ENCODE measurements at places on chromosomes 5 and 9.

GRCh38 chr9:79812507-79813257 is 240.9 kb downstream of the TLE4 start:
- DNase-seq: peak; percentile 84

- no peak for DNase-seq
These were observed 4.3 kb downstream of the CDHR2 start for GRCh38 chr5:176553260-176554085.

GRCh38 chr9:5643005-5643624 is 14.2 kb downstream of the RIC1 start:
- no peak for DNase-seq

- DNase-seq: no peak
These were observed 31.2 kb upstream of the DTWD2 start for GRCh38 chr5:119019501-119019900.

DNA sequence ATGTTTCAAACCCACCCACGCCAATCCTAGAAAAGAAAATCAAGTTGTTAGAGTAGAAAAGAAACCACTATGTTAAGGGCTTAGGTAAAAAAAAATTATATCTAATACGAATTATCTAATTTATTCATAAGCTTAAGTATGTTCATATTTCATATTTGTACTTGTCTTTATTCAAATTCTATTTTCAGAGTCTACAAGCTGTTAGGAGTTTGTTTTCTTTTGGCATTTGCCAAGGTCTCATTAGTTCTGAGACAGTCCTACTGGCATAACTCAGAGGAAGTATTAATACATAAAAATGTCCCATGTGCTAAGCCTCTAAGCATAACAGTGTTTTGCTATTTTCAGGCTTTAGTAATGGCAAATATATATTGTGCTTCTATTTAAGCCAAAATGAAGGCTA is 57.6 kb downstream of the STARD4 start:
- DNase-seq: no peak

- no peak for DNase-seq
These were observed 17.5 kb downstream of the PIK3R1 start for GRCh38 chr5:68233075-68233474.
